ENCODE measurements at places on chromosomes 16 and 17.

DNA sequence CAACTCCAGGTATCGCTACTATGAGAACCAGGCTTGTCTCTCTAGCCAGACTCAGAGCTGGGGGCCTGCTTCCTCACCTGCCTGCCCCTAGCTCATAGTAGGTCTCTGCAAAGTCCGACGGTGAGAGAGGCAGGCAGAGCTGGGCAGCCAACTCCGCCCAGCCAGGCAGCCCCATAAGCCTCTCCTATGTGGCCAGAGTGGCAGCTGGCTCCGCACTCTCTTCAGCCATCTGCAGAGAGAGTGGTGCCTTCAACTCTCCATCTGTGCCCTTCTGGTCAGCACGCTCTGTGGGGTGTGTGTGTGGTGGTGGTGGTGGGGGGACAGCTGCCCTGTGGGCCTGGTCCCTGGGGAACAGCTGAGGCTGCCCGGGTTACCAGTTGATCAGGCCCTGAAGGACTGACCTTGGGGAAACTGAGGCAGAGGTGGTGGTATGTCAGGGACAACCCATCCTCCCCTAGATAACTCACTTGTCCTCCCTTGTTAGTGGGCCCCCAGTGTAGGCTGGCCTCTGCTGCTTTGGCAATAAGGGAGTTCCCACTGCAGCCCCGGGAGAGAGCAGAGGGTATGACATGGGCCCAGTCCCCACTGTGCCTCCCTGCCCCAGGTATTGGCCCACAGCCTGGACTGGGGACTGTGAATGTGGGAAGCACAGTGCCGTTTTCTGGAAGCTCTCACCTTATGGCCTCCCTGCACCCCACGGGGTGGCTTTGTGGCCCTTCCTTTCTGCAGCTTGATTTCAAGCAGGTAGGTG, 1.8 kb upstream of the ADGRG1 start:
- no peak for DNase-seq

- DNase-seq = no peak
Measured at GRCh38 chr17:28119046-28119445, 76.6 kb downstream of the NLK start.

DNA sequence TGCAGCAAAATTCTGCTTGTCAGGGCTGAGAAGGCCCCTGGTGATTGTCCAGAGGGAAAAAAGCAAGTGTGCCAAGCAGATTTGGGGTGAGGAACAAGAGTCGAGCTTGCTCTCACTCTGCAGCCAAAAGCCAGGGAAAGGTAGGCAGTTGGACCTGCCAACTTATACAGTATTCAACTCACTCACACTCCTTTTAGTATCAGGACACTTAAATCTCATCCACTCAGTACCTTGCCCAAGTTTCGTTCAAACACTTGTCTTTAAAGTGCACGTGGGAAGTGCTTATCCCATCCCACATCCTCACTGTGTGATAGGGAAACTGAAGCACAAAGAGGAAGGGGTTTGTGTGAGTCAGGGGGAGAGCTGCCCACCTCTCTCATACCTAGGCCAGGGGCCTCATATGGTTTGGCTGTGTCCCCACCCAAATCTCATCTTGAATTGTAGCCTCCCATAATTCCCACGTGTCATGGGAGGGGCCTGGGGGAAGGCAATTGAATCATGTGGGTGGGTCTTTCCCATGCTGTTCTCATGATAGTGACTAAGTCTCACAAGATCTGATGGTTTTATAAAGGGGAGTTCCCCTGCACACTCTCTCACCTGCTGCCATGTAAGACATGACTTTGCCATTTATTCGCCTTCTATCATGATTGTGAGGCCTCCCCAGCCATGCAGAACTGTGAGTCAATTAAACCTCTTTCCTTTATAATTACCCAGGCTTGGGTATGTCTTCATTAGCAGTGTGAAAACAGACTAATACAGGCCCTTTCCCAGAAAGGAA, 25.6 kb upstream of the CES5A start:
- no peak for DNase-seq

- DNase-seq = no peak
Measured at GRCh38 chr17:43599046-43599395, 52.9 kb upstream of the ETV4 start.

DNA sequence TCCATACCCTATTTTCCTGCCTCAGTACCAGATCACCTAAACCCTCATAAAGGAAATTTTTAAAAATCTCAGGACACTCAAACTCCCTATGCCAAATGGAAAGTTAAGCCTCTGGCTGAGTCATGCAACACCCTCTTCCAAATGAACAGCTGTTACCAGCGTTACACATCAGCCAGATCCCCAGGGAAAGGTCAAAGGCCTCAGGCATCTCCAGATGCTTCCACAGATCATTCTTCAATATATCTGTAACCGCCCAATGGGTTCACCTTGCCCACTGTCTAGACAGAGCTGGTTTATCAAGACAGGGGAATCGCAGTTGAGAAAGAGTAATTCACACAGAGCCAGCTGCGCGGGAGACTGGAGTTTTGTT, 29.1 kb upstream of the SHCBP1 start:
- DNase-seq = no peak

GRCh38 chr17:1422885-1423284, 22.9 kb upstream of the YWHAE start:
- DNase-seq = peak; percentile 71

GRCh38 chr17:73856556-73856955, 212.3 kb upstream of the SDK2 start:
- DNase-seq = no peak

GRCh38 chr16:49644145-49644463, 211.8 kb downstream of the ZNF423 start:
- no peak for DNase-seq

GRCh38 chr16:58487566-58488351, 12.2 kb upstream of the NDRG4 start:
- DNase-seq = no peak

DNA sequence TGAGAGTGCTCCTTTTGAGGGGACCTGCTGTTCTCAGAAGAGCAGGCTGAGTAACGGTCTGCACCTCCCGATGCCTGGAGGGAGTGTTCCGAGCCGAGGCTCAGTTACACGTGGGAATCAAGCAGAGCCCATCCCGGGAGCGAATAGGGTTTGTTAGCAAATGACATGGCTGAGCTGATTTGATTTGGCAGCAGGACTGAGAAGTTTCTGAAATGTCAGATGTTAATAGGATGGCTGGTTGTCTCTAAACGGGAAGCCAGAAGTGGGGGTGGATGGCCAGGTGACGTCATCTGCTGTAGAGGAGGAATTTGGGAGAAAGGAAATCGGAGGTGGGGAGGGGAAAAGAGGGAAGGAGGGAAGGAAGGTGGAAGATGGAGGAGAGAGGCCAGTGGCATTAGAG, 128.0 kb downstream of the RAP1GAP2 start:
- DNase-seq = no peak

DNA sequence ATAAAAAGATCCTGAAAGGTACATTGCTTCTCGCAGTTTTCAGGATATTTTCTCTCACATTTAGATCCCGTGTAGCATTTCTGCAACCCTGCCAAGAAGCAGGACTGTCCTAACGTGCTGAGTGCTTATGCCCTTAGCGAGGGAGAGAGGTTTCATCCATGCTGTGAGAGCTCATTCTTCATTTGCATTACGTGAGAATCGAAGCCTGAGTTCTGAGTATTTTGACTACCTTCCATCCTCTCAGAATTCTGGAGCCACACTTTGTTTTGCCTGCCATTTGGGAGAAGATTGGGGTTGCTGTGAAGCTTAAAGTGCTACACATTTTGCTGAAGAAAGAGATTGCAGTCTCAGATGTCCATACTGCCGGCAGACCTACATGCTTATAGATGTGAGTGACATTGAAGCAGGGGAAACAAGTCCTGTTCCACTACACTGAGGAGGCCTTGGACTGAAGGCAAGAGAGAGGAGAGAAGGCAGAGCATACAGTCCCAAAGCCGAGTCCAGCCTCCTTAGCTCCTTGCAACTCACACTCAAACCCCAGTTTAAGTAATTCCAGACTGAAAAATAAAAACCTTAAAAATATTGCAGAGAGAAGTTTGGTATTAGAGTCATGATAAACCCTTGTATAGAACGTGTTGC, 183.0 kb downstream of the PRKCA start:
- no peak for DNase-seq

GRCh38 chr17:8002721-8003593, 542 bp downstream of the GUCY2D start:
- no peak for DNase-seq

DNA sequence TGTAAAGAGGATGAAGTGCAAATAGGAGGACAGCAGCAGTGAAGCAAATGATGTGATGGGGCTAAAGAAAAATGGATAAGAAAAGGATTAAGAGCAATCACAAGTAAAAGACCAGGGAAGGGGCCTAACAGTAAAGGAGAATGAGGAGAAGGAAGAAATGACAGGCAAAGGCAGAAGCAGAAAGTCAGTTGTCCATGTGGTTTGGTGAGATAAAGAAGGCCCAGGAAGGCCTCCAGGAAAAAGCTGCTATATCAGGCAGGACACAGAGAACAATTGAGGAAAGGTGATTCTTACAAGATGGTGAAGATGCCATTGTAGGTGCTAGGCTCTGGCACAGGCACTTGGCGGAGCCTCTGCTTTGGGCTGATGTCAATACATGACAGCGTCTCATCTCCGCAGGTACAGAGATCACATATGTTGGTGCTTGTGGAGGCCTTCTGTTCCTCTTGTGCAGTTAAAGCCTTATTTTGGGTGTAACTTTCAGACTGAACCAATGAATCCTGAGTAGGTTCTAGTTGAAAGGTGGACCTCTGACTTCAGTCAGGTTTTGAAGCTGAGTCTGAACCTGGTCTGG, 18.1 kb downstream of the RDM1 start:
- DNase-seq = no peak

DNA sequence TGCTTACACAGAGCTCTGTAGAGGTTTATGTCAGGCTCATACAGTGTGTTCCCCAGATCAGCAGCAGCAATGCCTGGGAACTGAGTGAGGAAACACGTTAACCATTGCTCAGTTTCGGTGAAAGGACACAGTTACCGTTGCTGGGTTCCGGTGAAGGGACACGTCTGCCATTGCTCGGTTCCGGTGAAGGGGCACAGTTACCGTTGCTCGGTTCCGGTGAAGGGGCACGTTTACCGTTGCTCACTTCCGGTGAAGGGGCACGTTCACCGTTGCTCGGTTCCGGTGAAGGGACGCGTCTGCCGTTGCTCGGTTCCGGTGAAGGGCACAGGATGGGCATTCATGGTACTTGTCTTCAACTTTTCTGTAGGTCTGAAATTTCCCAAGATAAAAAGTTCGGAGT, 81.7 kb downstream of the MRM3 start:
- no peak for DNase-seq

- no peak for DNase-seq
Measured at GRCh38 chr17:70808596-70808995, 639.3 kb downstream of the KCNJ2 start.

DNA sequence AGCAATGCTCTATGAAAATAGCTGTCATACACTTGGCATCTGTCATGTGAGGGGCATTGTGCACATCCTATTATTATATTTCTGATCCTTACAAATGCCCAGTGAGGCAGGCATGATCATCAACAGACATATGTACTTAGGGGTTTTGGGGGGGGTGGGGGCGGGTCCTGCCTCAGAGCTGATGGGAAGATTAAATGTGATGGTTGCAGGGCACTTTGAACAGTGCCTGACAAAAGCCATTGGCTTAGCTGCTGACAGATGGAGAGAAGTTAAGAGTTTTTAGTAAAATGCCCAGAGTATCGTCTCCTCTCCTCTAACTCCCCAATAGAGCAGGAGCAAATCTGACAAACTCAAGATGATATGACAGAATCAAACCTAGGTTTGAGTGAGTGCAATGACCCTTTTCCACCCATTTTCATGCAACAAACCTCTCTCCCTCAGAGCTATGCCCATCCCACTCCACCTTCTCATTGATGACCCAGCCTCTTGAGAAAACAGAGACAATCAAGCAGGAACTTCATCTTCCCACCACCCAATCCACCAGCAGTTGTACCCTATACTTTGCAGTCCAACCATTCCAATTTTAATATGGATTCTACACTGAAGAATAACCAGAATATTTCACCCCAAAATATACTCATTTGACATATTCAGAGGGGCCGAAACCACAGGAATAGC, 4.8 kb downstream of the KLHL11 start:
- DNase-seq = no peak

- DNase-seq = no peak
Measured at GRCh38 chr17:7382901-7383300, 2.0 kb downstream of the TNK1 start.

- DNase-seq = peak; percentile 61
Measured at GRCh38 chr17:55769625-55770000, 18.8 kb downstream of the PCTP start.

DNA sequence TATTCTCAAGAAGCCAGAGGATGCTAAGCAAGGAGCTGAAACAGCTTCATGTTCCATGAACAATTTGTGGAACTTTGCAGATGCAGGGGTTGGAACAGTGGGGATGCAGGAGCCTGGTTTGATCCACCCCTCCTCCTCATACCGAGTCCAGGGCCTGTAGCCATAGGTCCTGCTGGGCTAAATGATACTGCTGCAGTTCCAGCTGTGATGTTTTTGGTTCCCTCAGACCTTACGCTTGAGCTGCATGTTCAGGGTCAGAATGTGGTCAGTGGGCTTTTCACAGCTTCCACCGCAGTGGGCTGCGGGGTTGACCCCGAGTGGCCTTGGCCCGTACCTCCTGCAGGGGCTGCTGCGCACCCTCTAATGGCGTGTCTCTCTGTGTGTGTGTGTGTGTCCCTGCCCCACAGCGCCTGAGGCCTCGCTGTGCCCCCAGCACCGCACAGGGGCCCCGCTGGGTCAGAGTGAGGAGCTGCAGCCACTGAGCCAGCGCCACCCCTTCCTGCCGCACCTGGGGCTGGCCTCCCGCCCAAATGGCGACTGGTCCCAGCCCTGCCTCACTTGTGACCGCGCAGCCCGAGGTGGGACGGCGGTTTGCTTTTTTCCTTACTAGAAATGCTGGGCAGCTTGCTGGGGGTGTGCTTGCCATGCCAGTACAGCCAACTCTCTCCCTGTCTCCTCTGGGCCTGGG, 48.2 kb downstream of the EPN2 start:
- no peak for DNase-seq

DNA sequence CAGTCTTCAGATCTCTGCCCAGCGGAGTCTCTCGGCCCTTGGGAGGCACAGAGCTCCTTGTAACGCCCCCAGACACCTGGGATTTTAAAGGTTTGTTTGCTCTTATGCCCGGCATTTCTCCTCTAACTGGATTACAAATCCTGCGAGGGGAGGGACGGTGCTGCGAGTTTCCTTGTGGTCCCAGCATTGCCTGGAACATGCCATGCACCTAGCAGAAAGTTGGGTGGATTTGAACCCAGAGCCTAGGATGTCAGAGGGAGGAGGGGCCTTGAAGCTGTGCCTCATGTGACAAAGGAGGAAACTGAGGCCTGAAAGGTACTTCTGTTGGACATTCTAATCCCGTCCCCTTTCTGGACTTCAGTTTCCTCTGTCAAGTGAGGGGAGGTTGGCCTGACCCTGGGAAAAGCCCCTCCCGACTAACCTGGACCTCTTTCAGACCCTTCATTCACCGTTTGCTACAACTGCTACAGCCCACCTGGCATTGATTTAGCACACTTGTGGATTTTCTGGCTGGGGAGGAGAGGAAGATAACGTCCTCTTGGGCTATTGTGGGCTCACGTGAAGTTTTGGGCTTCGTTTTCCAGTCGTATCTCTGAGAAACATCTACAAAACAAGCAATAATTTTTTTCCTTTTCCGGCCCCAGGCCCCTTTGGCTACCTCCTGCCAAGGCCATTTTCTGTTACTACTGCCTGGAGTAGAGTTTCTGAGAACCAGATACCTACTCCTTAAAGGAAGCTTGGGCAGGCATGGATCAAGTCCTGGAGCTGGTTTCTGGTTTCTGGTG, 30.9 kb downstream of the MRC2 start:
- DNase-seq = no peak

- no peak for DNase-seq
Measured at GRCh38 chr16:24174504-24174903, 81.6 kb upstream of the CACNG3 start.

- no peak for DNase-seq
Measured at GRCh38 chr17:5164436-5164835, 27.2 kb downstream of the ZNF594 start.

All from AG09309 (cell line).